Myometrial cell (primary cell): ENCODE measurements at places on chromosomes 6 and 20. TPM values are rescaled to one million over a fixed set of nuclear protein-coding genes. Genes with fewer than 3 reads are reported as not detected.

Gene FAM83C
- total RNA-seq, result not detected in 2 replicates

Gene IFNGR1
- total RNA-seq, result 50.2 and 53.5 TPM in 2 replicates

Gene CNPY3
- 30.0 and 46.1 TPM in 2 replicates for total RNA-seq

Gene SIRPG
- not detected in 2 replicates for total RNA-seq

Gene IP6K3
- total RNA-seq, result 2.7 and 4.3 TPM in 2 replicates

Gene SGK2
- total RNA-seq, result 0.18 TPM in 1 of 2 replicates, not detected in the other

Gene PRDM13
- not detected in 2 replicates for total RNA-seq

Gene HUS1B
- total RNA-seq, result not detected in 2 replicates

Gene POM121L2
- total RNA-seq, result not detected in 2 replicates

Gene KCNG1
- 50.0 and 58.2 TPM in 2 replicates for total RNA-seq

Gene PEX7
- 16.4 and 18.8 TPM in 2 replicates for total RNA-seq

Gene SIRPA
- 10.4 and 13.5 TPM in 2 replicates for total RNA-seq

Gene MRAP2
- not detected in 2 replicates for total RNA-seq

Gene MUC22
- not detected in 2 replicates for total RNA-seq

Gene MED23
- 21.9 and 26.9 TPM in 2 replicates for total RNA-seq

Gene ZSCAN26
- total RNA-seq, result 13.8 and 16.7 TPM in 2 replicates

Gene RGL2
- 32.6 and 37.4 TPM in 2 replicates for total RNA-seq

Gene VWA7
- under 0.01 TPM in 1 of 2 replicates, not detected in the other for total RNA-seq

Gene BTN1A1
- total RNA-seq, result not detected in 2 replicates

Gene SAMD3
- total RNA-seq, result 0.58 and 0.89 TPM in 2 replicates

Gene TREM1
- not detected in 2 replicates for total RNA-seq

Gene CST4
- total RNA-seq, result not detected in 2 replicates

Gene CALHM6
- not detected in 2 replicates for total RNA-seq

Gene GID8
- total RNA-seq, result 18.5 and 20.4 TPM in 2 replicates

Gene OR5V1
- not detected in 2 replicates for total RNA-seq

Gene MAP1LC3A
- total RNA-seq, result 30.8 and 39.5 TPM in 2 replicates

Gene AIG1
- total RNA-seq, result 13.8 and 21.8 TPM in 2 replicates

Gene CYB5R4
- total RNA-seq, result 8.6 and 22.0 TPM in 2 replicates

Gene DEFB124
- not detected in 2 replicates for total RNA-seq

Gene SIRPB1
- total RNA-seq, result 1.2 and 1.8 TPM in 2 replicates

Gene NKX2-2
- total RNA-seq, result not detected in 2 replicates

Gene NOTCH4
- 0.58 and 1.4 TPM in 2 replicates for total RNA-seq

Gene MACROD2
- total RNA-seq, result not detected in 2 replicates

Gene FAM184A
- under 0.01 and 0.18 TPM in 2 replicates for total RNA-seq

Gene IL17A
- total RNA-seq, result not detected in 2 replicates

Gene C6orf58
- total RNA-seq, result not detected in 2 replicates

Gene BTNL2
- not detected in 2 replicates for total RNA-seq
